Suppressor macrophage treated with lipopolysaccharide for 1 hour (primary cell): ENCODE measurements at places on chromosomes 2 and 18.

GRCh38 chr2:212626371-212626918 lies 87.8 kb upstream of the ERBB4 start:
- DNase-seq = peak; percentile 0

- DNase-seq = peak; percentile 9
These were observed 39.3 kb downstream of the TSHZ1 start for GRCh38 chr18:75249672-75250470.

- DNase-seq = peak; percentile 82
These were observed 71.1 kb upstream of the TFCP2L1 start for GRCh38 chr2:121356058-121356640.

- no peak for DNase-seq
These were observed 110.6 kb downstream of the C2orf74 start for GRCh38 chr2:61272421-61273070.

DNA sequence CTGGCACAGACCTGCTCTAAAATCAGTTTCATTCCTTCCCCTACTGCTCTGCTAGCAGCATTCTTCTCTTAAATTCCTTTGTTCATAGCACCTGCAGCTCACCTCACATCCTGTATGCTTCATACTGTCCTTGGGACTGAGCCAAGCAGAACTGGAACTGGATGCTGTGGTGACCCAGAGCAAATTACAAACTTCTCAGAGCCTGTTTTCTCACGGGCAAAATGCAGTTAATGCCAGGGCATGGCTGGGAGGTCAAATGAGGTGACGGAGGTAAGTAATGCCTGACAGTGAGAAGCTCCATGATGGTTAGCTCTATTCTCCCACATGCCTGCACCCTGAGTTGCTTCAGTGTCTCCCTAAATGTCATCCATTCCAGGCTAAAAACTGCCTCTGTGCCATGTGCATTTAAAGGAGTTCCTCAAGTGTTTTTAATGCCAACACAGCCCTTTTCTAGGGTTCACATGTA lies 29.7 kb downstream of the C2orf42 start:
- no peak for DNase-seq
